ENCODE measurements at places on chromosomes 12 and 14.

GRCh38 chr14:38973083-38973700 is 129.8 kb downstream of the SEC23A start:
- no peak for DNase-seq

DNA sequence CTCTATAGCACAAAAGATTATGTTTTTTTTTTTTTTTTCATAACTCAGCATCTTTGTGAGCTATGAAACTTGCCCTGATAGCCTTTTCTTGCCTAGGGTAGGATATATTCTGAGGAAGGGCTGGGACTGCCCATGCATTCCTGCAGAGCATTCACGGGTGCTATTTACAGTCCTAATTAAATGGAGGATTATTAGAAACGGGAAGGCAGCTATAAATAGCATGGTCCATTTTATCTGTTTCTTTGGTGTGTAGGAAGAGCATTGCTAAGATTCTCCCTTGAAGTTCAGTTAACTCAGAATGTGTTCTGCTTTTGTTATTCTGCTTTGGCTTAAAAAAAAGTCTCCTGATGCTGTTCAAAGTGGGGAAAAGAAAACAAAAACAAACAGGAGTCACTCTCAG is 630.9 kb downstream of the DIO2 start:
- DNase-seq: no peak

GRCh38 chr14:74492776-74493342 is at the start of gene NPC2:
NPC2 (minus strand) TSS chr14:74493305; CDS start chr14:74493274, 31 bp downstream.
- DNase-seq: no peak

DNA sequence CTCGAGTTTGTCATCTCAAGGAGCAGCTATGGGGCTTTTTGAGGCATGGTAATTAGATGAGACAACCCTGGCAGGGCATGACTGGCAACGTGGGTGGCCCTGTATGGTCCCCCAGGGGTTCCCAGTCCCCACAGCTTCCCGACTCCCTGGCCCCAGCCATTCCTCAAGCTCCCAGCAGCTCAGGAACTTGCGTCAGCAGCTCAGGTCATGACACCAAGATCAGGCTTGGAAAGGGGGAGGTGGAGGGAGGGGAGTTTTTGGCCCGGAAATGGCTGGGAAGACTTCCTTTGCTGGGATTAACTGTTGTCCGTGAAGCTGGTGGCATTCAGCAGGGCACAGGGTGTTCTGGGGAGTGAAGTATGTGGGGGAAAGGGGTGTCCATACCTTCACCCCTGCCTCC is 10.4 kb upstream of the NRIP2 start:
- DNase-seq: no peak

DNA sequence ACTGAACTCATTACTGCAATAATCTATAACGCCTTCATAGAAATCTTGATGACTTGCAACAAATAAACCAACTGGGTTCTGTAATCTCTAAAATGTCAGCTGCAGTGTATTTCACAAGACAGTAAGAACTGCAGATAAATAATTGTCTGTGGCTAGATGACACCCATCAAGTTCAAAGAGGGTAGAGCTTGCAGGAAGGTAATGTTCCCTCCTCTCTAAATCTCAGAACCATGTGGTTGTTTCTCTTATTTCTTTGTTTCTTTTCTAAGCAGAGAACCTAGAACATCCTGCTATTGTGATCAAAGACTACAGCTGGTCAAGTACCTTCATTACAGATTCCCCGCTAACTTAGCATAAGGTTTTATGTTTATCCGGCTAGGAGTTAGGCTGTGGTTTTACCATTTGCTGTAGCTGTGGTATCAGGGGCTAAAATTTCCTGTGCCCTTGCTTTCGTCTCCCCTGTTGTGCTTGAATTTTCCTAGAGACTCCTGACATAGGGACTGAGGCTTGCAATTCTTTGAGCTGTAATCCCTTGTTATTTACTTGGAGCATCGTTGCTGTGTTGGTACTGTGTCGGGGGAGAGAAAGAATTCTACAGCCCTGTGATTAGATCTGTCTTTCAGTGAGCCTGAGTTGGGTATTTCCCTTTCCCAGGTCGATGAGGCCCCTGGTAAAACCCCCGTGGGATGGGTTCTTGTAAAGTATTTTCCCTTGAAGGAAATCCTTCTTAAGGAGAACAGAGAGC is 253.1 kb upstream of the BTG1 start:
- DNase-seq: no peak

DNA sequence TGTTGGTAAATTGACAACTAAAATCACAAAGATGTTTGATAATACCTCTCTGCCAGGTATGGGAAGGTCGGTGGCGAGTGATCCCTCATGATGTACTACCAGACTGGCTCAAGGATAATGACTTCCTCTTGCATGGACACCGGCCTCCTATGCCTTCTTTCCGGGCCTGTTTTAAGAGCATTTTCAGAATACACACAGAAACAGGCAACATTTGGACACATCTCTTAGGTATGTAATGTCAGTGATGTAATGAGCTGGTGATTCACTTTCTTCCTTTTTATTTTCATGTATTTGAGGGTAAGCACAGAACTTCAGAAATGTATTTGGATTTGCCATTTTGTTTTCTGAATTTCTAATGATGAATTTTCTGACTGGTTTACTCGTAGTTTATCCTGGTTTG is 42.6 kb upstream of the LRTM2 start:
- DNase-seq: no peak

- no peak for DNase-seq
These were observed 62.5 kb downstream of the MAPKAPK5 start for GRCh38 chr12:111904446-111904975.

All from substantia nigra (tissue), 51 donors.